ENCODE measurements at places on chromosomes 2 and 18. TPM values are rescaled to one million over a fixed set of nuclear protein-coding genes. Genes with fewer than 3 reads are reported as not detected.

The FN1 gene
- total RNA-seq: 299 TPM

The PLEK gene
- 2.7 TPM for total RNA-seq

The MERTK gene
- 20.7 TPM for total RNA-seq

The IL36G gene
- not detected for total RNA-seq

The WIPF1 gene
- 9.7 TPM for total RNA-seq

The ITPRIPL1 gene
- 0.51 TPM for total RNA-seq

The KIF1A gene
- total RNA-seq: 4.4 TPM

The GNLY gene
- total RNA-seq: 5.1 TPM

DNA sequence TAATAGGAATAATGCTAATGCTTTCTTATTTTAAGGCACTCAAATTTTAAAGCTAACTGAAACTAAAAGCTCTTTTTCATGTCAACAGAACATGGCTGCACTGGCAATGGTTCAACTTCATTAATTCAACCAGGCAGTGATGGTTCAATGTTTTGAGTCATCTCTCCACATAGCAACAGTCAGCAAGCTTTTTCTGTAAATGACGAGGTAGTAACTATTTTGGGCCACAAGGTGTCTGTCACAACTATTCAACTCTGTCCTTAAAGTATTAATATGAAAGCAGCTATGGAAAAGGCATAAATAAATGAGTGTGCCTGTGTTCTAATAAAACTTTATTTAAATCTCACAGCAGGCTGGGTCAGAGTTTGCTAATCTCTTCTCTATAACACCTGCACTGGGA, 1425.6 kb upstream of the PIK3C3 start:
- H3K27ac ChIP-seq: no peak overlapping the region
- DNase-seq: no peak
- no peaks in the 10 kb centered on the region for H3K4me1 ChIP-seq
- H3K27me3 ChIP-seq: no peaks in the 10 kb centered on the region
- no peaks in the 10 kb centered on the region for H3K36me3 ChIP-seq

DNA sequence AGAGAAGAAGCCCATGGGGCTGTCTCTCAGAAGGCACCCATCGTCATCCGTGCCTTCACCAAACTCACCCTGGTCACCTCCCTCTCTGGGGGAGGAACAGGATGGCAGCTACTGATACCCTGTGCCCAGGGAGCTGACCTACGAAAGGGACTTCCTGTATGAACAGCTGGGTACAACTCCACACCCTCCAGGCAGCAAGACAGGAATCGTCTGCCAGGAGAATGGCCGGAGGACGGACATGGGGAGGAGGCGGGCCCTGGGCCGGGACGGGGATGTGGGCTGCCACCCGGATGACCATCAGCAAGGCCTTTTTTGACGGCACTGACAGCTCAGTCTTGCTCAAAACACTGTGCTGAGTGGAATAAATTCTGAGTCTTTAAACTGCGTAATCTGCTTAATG, 243.6 kb downstream of the HDAC4 start:
- DNase-seq: peak; percentile 11
- H3K4me3 ChIP-seq: no peak overlapping the region
- H3K4me1 ChIP-seq: no peaks in the 10 kb centered on the region

DNA sequence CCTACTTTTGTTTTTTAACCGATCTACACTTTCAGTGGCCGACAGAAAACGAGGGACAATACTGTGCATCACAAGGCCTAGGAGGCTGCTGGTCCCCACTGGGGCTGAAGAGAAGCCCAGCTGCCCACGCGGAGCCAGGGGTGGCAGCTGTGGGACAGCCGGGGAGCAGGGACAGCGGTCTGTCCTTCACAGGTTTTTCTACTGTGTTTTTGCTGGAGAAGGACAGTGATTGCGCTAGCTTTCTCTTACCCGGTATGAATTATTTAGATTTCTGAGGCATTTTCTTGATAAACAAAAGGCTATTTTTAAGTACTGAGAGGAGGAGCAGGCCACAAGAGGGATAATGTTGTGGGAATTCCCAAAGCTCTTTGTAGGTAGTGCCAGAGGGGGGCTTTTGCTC, 219.8 kb downstream of the ATAD2B start:
- H3K4me1 ChIP-seq: peaks cover 12% of the 10 kb centered on the region
- no peaks in the 10 kb centered on the region for H3K36me3 ChIP-seq
- DNase-seq: no peak
- no peak overlapping the region for H3K27ac ChIP-seq

- H3K4me3 ChIP-seq: no peak overlapping the region
- no peaks in the 10 kb centered on the region for H3K27me3 ChIP-seq
- no peak for DNase-seq
- H3K27ac ChIP-seq: no peak overlapping the region
- H3K4me1 ChIP-seq: no peaks in the 10 kb centered on the region
Observed at GRCh38 chr2:105166688-105167087, 74.9 kb upstream of the GPR45 start.

- no peaks in the 10 kb centered on the region for H3K36me3 ChIP-seq
- H3K27me3 ChIP-seq: no peaks in the 10 kb centered on the region
- DNase-seq: no peak
Observed at GRCh38 chr2:29050591-29050990, 23.7 kb downstream of the PCARE start.

DNA sequence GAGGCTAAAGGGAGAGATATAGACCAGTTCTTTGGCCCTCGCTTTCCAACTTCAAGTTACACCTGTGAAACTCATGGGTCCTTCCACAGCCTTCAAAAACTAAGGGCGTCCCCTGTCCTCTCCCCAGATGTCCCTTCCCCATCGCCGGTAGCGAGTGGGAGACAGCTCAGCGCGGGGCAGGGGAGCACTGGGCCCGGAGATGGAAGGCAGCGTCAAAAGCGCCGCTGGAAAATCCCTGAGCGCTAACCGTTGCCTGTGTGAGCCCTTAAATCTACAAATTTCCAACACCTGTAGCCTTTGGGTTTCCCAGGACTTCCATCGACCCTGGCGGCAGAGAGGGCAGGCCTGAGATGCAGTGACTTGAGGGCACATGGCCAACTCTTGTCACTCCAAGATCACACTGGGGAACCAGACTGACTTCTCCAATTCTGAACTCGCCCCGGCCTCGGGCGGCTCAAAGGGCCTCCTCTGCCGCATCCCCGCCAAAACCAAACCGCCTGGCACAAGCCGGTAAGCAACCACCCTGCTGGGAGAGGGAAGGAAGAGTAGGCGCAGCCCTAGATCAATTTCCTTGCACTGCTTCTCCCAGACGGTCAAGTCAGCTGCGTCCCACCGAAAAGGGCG, 879 bp upstream of the EPAS1 start:
- H3K36me3 ChIP-seq: no peaks in the 10 kb centered on the region
- no peaks in the 10 kb centered on the region for H3K27me3 ChIP-seq

GRCh38 chr2:235270956-235271355, 222.9 kb upstream of the AGAP1 start:
- no peak for DNase-seq
- no peak overlapping the region for H3K27ac ChIP-seq
- no peaks in the 10 kb centered on the region for H3K36me3 ChIP-seq
- H3K4me3 ChIP-seq: no peak overlapping the region

GRCh38 chr2:232538671-232539070, 821 bp upstream of the CHRNG start:
- H3K4me1 ChIP-seq: no peaks in the 10 kb centered on the region
- H3K27me3 ChIP-seq: no peaks in the 10 kb centered on the region
- no peak overlapping the region for H3K4me3 ChIP-seq
- no peak overlapping the region for H3K27ac ChIP-seq
- DNase-seq: no peak

- no peaks in the 10 kb centered on the region for H3K4me1 ChIP-seq
- no peak overlapping the region for H3K27ac ChIP-seq
Observed at GRCh38 chr2:29053223-29053622, 21.1 kb downstream of the PCARE start.

DNA sequence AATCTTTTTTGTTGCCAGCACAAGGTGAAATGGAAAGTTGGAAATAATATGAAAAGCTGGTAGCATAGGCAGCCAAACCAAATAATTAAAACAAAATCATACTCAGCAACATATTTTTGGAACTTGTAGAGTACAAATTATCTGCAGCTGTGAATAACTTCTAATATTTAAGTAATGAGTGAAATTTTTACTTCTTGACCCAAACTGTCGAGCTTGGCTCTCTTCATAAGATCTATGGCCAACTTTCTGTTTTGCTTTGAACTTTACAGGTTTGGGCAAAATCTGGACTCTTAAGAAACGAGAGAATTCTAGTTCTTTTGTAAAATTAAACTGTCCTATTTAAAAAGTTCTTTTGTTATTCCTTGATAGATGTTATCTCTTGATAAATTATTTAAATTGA, 25.6 kb upstream of the CCDC102B start:
- no peaks in the 10 kb centered on the region for H3K27me3 ChIP-seq
- DNase-seq: no peak
- no peaks in the 10 kb centered on the region for H3K36me3 ChIP-seq
- no peak overlapping the region for H3K27ac ChIP-seq
- H3K4me1 ChIP-seq: no peaks in the 10 kb centered on the region
- H3K4me3 ChIP-seq: no peak overlapping the region

DNA sequence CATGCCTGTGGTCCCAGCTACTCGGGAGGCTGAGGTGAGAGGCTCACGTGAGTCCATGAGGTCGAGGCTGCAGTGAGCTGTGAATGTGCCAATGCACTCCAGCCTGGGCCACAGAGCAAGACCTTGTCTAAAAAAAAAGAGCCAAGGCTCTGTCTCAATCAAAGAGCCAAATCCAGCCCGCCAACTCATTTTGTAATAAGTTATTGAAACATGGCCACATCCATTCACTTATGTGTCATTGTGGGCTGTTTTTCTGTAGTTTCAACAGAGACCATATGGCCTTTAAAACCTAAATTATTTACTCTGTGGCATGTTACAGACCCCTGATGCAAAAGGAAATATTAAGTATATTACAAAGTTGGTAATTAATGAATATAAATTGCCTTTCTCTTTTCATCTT, 60.8 kb downstream of the GPR39 start:
- H3K27ac ChIP-seq: no peak overlapping the region
- H3K27me3 ChIP-seq: no peaks in the 10 kb centered on the region
- no peaks in the 10 kb centered on the region for H3K36me3 ChIP-seq
- DNase-seq: no peak
- H3K4me1 ChIP-seq: no peaks in the 10 kb centered on the region

- H3K4me1 ChIP-seq: no peaks in the 10 kb centered on the region
- H3K27ac ChIP-seq: no peak overlapping the region
- H3K4me3 ChIP-seq: no peak overlapping the region
- DNase-seq: no peak
- H3K27me3 ChIP-seq: no peaks in the 10 kb centered on the region
- H3K36me3 ChIP-seq: no peaks in the 10 kb centered on the region
Observed at GRCh38 chr2:236673126-236673822, 103.6 kb downstream of the ACKR3 start.

DNA sequence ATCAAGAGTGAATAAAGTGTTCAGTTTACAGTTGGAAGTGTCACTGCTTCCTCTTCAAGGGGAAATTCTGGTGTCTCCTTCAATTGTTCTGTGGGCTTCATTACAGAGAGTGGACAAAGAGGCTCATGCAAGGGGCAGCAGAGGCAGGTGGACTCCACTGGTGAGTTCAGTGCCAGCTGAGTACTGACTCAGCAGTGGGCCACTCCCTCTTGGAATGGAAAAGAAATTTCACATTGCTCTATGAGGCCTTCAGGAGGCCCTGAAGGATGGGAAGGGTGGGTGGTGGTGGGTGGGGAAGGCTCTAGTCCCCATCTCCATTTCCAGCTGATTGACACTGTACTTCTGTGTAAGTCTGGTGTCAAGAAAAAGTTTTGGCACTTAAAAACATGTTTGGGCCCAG, 66.4 kb downstream of the PRELID3A start:
- H3K4me1 ChIP-seq: no peaks in the 10 kb centered on the region
- no peak overlapping the region for H3K4me3 ChIP-seq
- no peak overlapping the region for H3K27ac ChIP-seq
- no peak for DNase-seq
- H3K27me3 ChIP-seq: no peaks in the 10 kb centered on the region

DNA sequence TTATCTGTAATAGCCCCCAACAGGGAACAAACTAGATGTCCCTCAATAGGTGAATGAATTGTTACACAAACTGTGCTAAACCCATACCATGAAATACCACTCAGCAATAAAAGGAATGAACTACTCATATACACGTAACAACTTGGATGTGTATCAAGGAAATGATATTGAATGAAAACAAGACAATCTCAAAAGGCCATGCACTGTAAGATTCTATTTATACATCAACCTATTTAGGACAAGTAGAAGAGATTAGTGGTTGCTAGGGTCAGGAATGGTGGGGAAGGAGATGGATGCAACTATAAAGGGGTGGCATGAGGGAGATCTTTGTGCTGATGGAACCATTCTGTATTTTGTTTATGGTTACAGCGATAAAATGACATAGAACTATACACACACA, 47.1 kb downstream of the KANSL3 start:
- H3K36me3 ChIP-seq: no peaks in the 10 kb centered on the region
- no peak overlapping the region for H3K27ac ChIP-seq
- no peak for DNase-seq

DNA sequence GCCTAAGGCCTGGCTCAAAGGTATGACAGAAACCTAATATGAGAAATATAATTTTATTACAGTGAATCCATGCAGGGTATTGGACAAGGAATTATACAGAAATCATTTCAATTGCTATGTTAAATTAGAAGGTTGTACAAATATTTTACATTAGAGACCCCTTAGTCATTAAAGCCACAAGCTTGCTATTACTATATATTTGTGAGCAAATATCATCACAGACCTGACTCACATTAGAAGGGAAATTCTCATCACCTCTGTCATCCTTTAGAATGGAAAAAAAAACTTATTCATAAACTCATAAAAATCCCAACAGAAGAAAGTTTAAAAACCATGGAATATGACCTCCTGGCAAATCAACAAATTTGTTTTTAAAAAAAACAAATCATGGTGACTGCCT, 277.9 kb downstream of the DCC start:
- no peak for DNase-seq
- H3K27me3 ChIP-seq: no peaks in the 10 kb centered on the region
- no peaks in the 10 kb centered on the region for H3K36me3 ChIP-seq
- no peak overlapping the region for H3K4me3 ChIP-seq
- H3K27ac ChIP-seq: no peak overlapping the region

- no peaks in the 10 kb centered on the region for H3K27me3 ChIP-seq
- no peak overlapping the region for H3K4me3 ChIP-seq
- DNase-seq: no peak
- no peaks in the 10 kb centered on the region for H3K36me3 ChIP-seq
- no peaks in the 10 kb centered on the region for H3K4me1 ChIP-seq
Observed at GRCh38 chr2:14364471-14364870, 268.0 kb upstream of the LRATD1 start.

GRCh38 chr2:2016651-2017311, 272.5 kb upstream of the PXDN start:
- H3K4me3 ChIP-seq: no peak overlapping the region
- H3K4me1 ChIP-seq: no peaks in the 10 kb centered on the region
- H3K27me3 ChIP-seq: no peaks in the 10 kb centered on the region
- H3K27ac ChIP-seq: no peak overlapping the region
- H3K36me3 ChIP-seq: no peaks in the 10 kb centered on the region

GRCh38 chr2:8196316-8196715, 485.5 kb upstream of the ID2 start:
- no peak for DNase-seq
- H3K4me1 ChIP-seq: no peaks in the 10 kb centered on the region
- no peak overlapping the region for H3K4me3 ChIP-seq
- no peaks in the 10 kb centered on the region for H3K27me3 ChIP-seq
- H3K36me3 ChIP-seq: no peaks in the 10 kb centered on the region

GRCh38 chr2:45691171-45691999, 39.9 kb downstream of the PRKCE start:
- DNase-seq: no peak
- H3K27me3 ChIP-seq: no peaks in the 10 kb centered on the region
- no peaks in the 10 kb centered on the region for H3K36me3 ChIP-seq
- no peak overlapping the region for H3K27ac ChIP-seq
- no peak overlapping the region for H3K4me3 ChIP-seq

- no peak overlapping the region for H3K27ac ChIP-seq
- no peaks in the 10 kb centered on the region for H3K36me3 ChIP-seq
- no peak overlapping the region for H3K4me3 ChIP-seq
- no peak for DNase-seq
- H3K27me3 ChIP-seq: no peaks in the 10 kb centered on the region
- H3K4me1 ChIP-seq: no peaks in the 10 kb centered on the region
Observed at GRCh38 chr2:31129375-31130171, 8.7 kb downstream of the GALNT14 start.
